ENCODE measurements at places on chromosomes 16 and 17. TPM values are rescaled to one million over a fixed set of nuclear protein-coding genes. Genes with fewer than 3 reads are reported as not detected.

DNA sequence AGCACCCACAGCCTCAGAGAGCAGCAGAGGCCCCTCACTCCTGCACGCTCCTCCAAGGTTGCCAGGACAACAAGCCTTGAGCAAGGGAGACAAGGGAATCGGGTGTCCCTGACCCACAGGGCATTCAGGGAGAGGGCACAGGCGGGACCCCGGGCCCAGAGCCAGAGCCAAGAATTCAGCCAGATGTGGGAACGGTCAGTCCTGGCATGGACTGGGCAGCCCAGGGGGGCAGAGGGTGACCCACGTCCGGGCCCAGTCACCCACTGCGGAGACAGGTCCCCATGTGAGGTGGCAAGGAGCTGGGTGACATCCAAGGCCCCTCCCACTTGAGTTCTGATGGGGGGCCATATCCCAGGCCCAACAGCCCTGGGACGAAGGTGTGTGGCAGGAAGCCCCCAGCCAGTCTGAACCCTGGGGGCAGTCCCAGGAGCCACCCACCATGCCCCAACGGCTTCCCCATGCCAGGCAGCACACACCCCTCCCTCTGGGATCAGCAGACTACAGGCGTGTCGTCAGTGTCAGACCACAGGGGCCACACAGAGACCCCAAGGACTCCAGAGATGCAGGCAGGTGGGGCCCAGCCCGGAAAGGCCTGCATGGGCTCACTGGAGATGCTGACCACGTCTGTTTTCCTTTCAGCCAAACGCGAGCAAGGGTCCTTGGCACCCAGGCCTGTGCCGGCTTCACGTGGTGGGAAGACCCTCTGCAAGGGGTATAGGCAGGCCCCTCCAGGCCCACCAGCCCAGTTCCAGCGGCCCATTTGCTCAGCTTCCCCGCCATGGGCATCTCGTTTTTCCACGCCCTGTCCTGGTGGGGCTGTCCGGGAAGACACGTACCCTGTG, 23.0 kb downstream of the USP6 start:
- no peaks in the 10 kb centered on the region for H3K4me1 ChIP-seq
- no peaks in the 10 kb centered on the region for H3K36me3 ChIP-seq
- no peak overlapping the region for H3K27ac ChIP-seq
- no peak overlapping the region for H3K4me3 ChIP-seq
- no peak for DNase-seq

GRCh38 chr17:30840771-30841170, 9.0 kb downstream of the ATAD5 start:
- H3K36me3 ChIP-seq, result peaks cover 18% of the 10 kb centered on the region
- no peak overlapping the region for H3K4me3 ChIP-seq
- no peaks in the 10 kb centered on the region for H3K4me1 ChIP-seq
- no peaks in the 10 kb centered on the region for H3K27me3 ChIP-seq
- no peak for DNase-seq

DNA sequence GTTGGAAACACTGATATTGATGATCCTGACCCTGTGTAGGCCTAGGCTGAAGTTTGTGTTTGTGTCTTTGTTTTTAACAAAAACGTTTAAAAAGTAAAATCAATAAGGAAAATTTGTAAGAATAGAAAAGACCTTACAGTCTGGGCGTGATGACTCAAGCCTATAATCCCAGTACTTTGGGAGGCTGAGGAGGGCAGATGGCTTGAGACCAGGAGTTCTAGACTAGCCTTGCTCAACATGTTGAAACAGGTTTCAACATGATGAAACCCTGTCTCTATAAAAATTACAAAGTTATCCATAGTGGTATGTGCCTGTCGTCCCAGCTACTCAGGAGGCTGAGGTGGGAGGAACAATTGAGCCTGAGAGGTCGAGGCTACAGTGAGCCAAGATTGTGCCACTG, 18.3 kb upstream of the TOM1L1 start:
- H3K4me3 ChIP-seq, result no peak overlapping the region
- H3K4me1 ChIP-seq, result no peaks in the 10 kb centered on the region
- no peak overlapping the region for H3K27ac ChIP-seq

GRCh38 chr17:64378890-64379354, 11.7 kb downstream of the PECAM1 start:
- H3K27me3 ChIP-seq, result no peaks in the 10 kb centered on the region
- H3K4me1 ChIP-seq, result peaks cover 8% of the 10 kb centered on the region
- no peaks in the 10 kb centered on the region for H3K36me3 ChIP-seq
- no peak overlapping the region for H3K27ac ChIP-seq
- no peak overlapping the region for H3K4me3 ChIP-seq

The FAM171A2 gene
- 52.9 TPM for total RNA-seq

The CFAP119 gene
- total RNA-seq, result 1.8 TPM

DNA sequence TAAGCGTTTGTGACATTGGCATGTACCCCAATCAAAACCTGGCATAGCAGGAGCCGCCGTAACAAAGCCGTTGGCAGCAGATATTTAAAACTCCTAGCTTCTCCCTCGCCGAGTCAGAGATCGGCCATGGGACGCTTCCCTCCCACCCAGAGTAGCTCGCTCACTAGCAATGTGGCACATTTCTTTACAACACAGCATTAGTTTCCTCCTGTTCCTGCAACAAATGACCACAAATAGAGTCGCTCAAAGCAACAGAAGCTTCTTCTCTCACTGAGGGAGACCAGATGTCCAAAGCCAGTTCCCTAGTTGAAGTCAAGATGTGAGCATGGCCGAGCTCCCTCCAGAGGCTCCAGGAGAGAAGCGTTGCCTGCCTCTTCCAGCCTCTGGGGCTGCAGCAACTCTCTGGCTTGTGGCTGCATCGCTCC, 106.7 kb downstream of the RBFOX3 start:
- no peak overlapping the region for H3K27ac ChIP-seq
- H3K36me3 ChIP-seq, result no peaks in the 10 kb centered on the region
- H3K27me3 ChIP-seq, result peaks cover 19% of the 10 kb centered on the region
- no peaks in the 10 kb centered on the region for H3K4me1 ChIP-seq

The IL21R gene
- total RNA-seq, result 0.04 TPM

The SULT1A1 gene
- 32.3 TPM for total RNA-seq

- peak overlapping the region; percentile 71 for H3K4me3 ChIP-seq
- H3K27ac ChIP-seq, result peak overlapping the region; percentile 100
- DNase-seq, result peak; percentile 98
- peaks cover 20% of the 10 kb centered on the region for H3K4me1 ChIP-seq
These were observed 1.5 kb upstream of the FBXL19 start for GRCh38 chr16:30921748-30922419.

The TMEM98 gene
- 40.5 TPM for total RNA-seq

- no peak overlapping the region for H3K4me3 ChIP-seq
- no peaks in the 10 kb centered on the region for H3K27me3 ChIP-seq
- H3K36me3 ChIP-seq, result no peaks in the 10 kb centered on the region
- no peaks in the 10 kb centered on the region for H3K4me1 ChIP-seq
These were observed 182.9 kb upstream of the SOX9 start for GRCh38 chr17:71937914-71938313.

GRCh38 chr16:13999895-14000425, 71.2 kb upstream of the MRTFB start:
- H3K4me3 ChIP-seq, result no peak overlapping the region
- peaks cover 38% of the 10 kb centered on the region for H3K4me1 ChIP-seq
- DNase-seq, result no peak
- H3K27me3 ChIP-seq, result no peaks in the 10 kb centered on the region
- H3K27ac ChIP-seq, result peak overlapping the region; percentile 29

Measured in muscle of leg (tissue), 16 donors.